Hypothalamus (tissue), 51 donors: ENCODE measurements at places on chromosomes 1 and 21.

- DNase-seq = no peak
Measured at GRCh38 chr1:31618916-31619846, 1.7 kb downstream of the HCRTR1 start.

GRCh38 chr21:45935628-45936027, 45.9 kb upstream of the COL6A1 start:
- DNase-seq = no peak

DNA sequence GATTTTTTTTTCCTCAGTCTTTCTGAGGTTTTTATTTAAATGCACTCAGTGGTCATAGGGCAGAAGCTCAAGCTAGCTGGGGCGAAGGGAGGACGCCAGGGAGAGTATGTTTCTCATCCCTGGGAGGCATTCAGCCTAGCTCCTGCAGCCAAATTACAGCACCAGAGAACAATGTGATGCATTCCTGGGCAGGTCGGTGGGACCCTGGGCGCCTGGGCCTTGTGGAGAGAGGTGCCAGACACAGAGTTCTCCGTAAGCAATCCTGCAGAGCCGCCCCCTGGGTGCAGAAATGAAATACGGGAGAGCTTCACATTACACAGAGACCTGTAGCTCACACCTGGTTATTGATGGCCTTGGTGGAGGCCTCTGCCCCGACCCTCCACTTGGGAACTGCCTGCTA, 15.5 kb downstream of the WNT2B start:
- DNase-seq = no peak

- no peak for DNase-seq
Measured at GRCh38 chr1:212769459-212770167, 22.0 kb downstream of the NSL1 start.

- no peak for DNase-seq
Measured at GRCh38 chr1:4022715-4023114, 122.6 kb upstream of the C1orf174 start.

- no peak for DNase-seq
Measured at GRCh38 chr1:9805006-9805508, 18.7 kb downstream of the CLSTN1 start.

DNA sequence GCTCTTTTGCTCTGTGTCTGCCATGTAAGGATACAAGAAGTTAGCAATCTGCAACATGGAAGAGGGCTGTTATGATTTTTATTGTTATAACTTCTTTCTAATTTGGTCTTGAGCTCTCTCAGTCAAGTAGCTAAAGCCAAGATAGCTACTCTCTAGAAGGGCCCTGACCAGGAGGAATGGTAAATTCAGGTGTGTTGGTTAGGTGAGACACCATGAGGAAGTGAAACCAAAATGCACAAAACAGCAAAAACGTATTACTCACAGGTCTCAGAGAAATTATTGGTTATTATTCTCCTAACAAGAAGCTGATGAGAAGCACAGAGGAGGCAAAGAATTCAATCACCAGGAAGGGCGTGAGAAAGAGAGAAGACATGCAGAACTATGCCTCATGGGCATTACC, 51.8 kb upstream of the INSL5 start:
- DNase-seq = no peak
